Muscle of leg (tissue), 16 donors: ENCODE measurements at places on chromosomes 3 and 15.
A peak's percentile ranks its signal among the peaks of the same experiment; 100 is the strongest.

GRCh38 chr15:49918121-49918520 is 200.9 kb downstream of the ATP8B4 start:
- DNase-seq = peak; percentile 78

GRCh38 chr3:39533226-39533625 is 65.7 kb downstream of the MOBP start:
- DNase-seq = no peak

- DNase-seq = no peak
These were observed 58.5 kb upstream of the SLC24A5 start for GRCh38 chr15:48062148-48062872.

DNA sequence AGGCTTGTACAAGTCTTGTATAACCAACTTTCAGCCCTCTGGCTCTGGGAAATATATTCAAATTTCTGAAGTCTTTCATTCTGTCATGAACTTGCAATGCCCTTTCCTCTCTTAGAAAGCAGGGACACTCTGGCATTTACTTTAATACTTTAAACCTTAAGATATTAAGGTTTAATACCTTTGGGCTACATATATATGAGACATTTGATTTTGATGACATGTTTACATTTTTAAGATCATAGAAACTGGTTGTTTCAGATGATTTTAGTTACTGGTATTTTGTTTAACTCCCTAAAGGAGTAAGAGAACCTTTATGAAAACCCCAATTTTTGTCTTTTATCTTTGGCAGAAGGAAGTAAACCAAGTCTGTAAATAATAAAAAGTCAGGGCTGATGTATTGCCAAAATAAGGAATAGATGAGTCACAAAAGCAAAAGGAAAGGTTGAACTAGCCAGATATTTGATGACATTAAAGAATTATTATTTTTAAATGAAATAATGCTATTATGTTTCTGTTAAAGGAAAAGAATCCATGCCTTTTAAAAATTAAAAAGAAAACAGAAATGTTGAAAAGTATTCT is 579.0 kb upstream of the CBLB start:
- DNase-seq = peak; percentile 37

GRCh38 chr15:32004249-32004648 is 26.1 kb upstream of the CHRNA7 start:
- no peak for DNase-seq

DNA sequence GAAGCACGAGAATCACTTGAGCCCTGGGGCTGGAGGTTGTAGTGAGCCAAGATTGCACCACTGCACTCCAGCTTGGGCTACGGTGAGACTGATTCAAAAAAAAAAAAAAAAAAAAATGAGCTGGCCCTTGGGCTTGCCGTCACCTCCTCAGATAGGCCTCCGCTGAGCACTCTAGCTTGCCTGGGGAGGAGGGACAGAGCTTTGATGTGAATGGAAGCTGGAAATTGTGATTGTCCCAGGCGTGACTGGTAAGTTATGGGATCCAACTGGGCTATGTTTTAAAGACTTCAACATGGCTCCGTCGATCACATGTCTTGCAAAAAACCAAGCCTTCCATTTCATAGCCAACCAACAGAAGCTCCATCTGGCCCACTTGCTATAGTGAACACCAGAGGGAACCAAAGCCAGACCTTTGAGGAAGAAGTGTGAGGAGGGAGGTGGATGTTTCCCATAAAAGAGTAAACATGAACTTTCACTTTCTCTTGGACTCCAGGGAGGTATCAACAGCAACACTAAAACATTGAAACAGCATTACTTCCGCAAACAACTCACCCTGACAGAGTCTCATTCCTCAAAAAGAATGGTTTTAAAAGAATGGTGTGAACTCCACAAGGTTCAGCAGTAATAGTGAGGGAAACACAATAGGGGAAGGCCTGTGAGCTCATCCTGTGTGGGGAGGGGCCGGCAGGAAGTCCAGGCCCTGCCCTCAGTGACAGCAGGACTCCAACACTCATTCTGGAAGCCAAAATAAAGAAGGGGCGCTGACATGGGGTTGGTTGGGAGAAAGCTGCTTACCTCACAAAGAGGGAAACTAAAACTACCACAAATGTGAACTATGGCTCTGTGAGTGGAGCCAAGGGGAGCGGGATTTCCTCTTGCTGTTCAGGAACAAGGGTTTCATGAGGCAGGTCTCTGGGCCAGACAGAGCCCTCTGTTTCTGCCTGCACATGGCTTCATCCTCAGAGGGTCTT is 59.2 kb upstream of the IL12A start:
- DNase-seq = peak; percentile 74

GRCh38 chr15:75346796-75347221 is at the start of gene NEIL1:
NEIL1 (plus strand) TSS chr15:75347039; CDS start chr15:75348906, 1,867 bp downstream.
- DNase-seq = no peak

- DNase-seq = no peak
These were observed 166.2 kb upstream of the IQSEC1 start for GRCh38 chr3:13239467-13239760.

- DNase-seq = no peak
These were observed 421.7 kb upstream of the GOLIM4 start for GRCh38 chr3:168517249-168518071.

- no peak for DNase-seq
These were observed 14.3 kb upstream of the DOCK3 start for GRCh38 chr3:50660386-50660785.

- no peak for DNase-seq
These were observed 78.4 kb upstream of the TRIM42 start for GRCh38 chr3:140599496-140599895.

- DNase-seq = no peak
These were observed 271.9 kb upstream of the TPRG1 start for GRCh38 chr3:188899881-188900280.

DNA sequence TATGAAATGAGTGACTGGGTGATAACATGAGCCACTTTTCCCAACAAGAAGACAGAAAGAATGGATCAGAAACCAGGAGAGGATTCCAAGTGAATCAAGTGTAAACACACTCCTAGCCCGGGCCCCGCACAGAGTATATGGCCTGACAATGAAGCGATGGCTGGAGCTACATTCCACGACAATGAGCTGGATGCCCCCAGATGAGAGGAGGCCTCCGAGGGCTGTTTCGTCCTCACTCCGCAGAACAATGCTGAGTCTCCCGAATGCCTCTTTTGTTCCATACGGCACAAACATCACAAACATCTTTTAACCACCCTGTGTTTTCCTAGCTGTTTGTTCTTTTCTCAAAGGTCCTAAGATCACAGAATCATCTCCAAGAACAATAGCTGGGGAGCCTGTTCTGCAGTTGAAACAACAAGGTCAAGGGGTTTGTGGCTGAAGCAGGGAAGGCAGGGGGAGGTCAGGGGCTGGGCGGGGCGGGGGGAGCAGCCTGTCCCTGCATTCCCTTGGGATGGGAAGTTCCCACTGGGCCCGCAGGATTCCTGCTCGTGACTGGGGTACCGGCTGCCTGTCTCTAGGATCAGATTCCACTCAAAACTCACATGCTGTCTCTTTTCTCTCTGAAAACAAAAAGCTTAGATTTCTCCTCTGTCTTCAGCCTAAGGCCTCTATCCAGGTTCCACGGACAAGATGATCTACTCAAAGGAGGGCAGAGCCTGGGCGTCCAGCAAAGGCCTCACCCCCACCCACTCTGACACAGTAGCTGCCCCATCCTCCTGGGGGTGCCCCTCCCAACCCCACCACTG is 151.3 kb downstream of the XXYLT1 start:
- peak; percentile 31 for DNase-seq

DNA sequence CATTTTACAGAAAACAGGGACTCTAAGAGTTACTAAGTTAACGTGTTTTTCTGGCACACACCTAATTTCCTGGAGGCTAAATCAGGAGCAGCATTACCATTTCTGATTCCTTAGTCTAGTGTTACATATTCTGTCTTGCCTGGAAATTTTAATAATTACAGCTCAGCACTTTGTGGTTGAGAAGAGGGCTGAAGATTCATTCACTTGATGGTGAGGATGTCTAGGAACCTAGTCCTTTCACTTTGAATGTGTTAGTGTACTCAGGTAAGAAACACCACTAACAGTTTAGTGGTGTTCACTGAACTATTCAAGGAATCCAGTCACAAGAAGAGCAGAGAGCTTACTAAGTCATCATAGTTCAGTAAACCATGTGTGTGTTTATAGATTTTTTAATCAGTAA is 102.8 kb downstream of the STT3B start:
- DNase-seq = peak; percentile 7

DNA sequence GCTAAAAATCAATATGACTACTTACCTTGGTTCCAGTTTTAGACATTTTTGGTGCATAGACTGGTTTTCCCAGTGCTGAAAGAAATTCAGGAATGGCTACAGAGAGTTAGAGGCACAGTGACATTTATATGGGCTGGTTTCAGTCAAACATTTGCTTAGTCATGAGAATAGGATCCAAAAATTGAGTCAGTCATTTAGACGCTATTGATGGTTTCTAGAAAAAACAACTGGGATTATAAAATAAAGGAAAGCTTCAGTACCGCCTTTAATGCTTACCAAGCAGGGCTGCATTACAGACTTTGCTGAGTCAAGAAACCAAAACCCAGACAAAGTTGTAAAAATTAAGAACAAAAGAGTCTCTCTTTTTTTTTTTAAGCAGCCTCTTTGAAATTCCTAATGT is at the start of gene CRYGS:
Gene CRYGS, minus strand, starts transcription at position 100 of the 400 bp plus-strand sequence. Its CDS starts 54 bp downstream, at position 46.
- DNase-seq = no peak

GRCh38 chr3:42693530-42693930 is 8.2 kb downstream of the KLHL40 start:
- DNase-seq = no peak

DNA sequence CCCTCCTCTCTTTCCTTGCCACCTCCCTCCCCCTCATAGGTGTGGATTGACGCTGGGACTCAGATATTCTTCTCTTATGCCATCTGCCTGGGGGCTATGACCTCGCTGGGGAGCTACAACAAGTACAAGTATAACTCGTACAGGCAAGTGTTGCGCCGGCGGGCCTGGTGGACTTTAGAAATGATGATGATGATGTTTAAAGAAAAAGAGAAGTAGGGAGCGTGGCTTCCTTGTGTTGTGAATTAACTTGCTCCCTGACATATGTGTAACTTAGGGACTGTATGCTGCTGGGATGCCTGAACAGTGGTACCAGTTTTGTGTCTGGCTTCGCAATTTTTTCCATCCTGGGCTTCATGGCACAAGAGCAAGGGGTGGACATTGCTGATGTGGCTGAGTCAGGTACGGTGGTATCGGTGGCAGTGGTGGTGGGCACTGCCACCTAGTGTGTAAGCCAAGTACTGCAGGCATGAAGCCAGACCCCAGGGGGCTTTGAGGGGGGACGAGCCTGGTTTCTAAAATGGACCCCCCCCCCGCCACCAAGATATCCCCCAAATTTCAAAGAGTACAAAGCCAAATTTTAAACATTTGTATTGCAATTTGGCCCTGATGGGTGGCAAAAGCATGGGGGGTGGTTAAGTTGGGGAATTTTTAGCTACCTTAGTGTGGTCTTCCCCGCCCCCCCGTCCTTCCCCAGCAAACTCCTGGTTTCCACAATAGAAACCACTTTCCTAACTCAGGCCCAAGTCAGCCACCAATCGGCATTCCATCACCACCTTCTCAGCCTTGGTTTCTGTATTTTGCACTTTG is 65.6 kb downstream of the SLC6A6 start:
- peak; percentile 65 for DNase-seq

DNA sequence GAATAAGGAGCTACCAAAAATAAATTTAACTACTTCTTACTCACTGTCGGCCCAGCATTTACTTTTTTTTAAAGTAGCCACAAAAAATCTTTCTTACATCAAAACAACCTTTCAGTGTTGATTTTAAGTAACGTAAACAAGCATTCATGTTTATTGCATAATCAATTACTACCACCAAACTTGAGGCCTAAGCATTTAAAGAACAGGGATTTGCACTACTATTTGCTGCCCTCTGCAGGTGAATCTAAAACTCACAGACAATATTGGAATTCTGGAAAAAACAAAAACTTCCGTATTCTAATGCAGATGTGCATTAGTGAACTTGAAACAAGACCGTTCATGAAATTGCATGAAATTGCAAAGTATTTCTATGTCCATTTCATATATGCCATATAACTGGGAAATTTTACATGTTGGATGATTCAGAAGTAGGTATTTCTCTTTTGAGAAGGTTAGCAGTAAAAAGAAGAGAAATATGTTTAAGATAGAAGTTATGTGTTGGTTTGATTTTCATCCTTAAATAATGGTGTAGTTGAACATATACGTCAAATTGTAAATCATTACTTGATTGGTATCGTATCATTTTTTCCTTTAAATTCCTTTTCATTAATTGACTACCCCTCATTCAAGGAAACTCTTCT is 55.6 kb downstream of the CGGBP1 start:
- DNase-seq = peak; percentile 53

- DNase-seq = no peak
These were observed 60.3 kb downstream of the UBE3A start for GRCh38 chr15:25378501-25378901.

DNA sequence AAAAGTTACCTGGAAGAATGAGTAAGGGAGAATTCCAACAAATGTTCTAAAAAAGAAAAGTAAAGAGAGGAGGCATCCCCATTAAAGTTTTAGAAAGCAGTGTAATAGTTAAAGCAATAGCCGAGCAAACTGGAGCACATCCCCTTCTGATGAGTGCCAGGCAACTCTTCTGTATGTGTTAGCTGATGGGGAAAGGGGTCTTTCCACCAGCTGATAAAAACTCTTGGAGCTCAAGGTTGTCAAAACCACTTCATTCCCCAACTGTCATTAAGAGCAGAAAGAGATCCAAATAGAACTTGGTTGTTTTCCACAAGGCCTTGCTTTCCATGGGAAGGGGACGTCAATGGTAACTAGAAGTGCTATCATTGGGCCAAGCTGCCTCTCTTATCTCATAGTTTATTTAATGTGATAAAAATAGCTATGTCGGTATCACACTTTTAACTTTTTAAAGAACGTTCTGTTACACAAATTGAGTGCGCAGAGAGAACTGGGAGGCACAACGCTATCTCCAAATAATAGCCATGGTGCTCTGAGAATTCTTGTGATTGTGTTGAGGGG is 116.9 kb downstream of the POLR2M start:
- DNase-seq = no peak

DNA sequence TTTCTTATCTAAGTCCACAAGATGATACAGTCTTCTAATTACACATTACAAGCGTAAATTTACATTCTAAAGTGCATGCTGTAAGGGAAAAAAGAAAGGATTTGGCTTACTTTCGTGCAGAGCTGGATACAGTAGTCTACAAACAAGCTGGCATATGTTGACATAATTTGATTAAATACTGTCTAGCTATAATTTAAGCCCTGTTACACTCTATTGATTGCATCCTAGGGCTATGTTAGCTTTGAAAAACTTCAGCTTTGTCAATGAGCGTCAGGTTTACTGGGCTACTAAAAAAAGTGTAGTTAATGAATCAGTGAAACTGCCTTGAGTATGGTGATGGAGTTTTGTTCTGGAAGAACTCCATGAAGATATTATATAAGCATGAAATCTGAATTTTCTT is 24.5 kb upstream of the PLCL2 start:
- no peak for DNase-seq

DNA sequence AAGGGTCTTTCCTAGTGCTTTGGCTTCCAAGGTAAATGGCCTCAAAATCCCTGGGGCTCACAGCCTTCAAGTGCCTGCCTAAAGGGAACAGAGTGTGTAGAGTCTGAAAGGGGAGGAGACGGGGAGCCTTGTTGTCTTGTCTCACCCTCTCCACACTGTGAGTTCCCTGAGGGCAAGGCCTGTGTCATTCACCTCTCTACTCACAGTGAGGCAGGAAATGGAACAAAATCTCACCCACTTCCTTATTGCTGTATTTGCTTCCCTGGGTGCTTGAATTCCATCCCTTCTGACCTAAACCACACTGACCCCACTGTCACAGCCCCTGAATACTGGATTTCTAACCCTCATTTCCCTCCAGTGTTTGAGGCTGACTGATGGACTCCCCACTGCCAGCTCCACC is 197.5 kb downstream of the EPHB1 start:
- no peak for DNase-seq

GRCh38 chr3:140164922-140165590 is 230.1 kb downstream of the CLSTN2 start:
- DNase-seq = no peak

GRCh38 chr3:128598884-128599664 is 51.5 kb downstream of the RPN1 start:
- no peak for DNase-seq
